ENCODE measurements at places on chromosomes 4 and X. TPM values are rescaled to one million over a fixed set of nuclear protein-coding genes. Genes with fewer than 3 reads are reported as not detected.

DNA sequence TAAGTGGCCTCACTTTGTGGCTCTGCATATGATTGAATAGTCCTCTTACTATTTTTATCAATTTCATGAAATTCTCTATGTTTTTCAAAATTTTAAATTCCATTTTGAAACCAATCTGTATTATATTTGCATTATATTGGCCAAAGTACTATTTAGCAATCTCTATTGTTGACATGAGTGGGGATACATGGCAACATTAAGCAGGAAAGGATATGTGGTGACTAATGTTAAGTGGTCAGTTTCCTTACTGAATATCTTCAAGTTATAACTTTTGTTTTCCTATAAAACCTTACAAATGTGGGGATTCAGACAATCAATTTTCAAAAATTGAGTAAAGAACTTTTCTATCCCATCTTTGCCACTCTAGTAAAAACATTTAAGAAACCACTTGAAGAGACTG, 10.2 kb downstream of the BBS7 start:
- DNase-seq: no peak

DNA sequence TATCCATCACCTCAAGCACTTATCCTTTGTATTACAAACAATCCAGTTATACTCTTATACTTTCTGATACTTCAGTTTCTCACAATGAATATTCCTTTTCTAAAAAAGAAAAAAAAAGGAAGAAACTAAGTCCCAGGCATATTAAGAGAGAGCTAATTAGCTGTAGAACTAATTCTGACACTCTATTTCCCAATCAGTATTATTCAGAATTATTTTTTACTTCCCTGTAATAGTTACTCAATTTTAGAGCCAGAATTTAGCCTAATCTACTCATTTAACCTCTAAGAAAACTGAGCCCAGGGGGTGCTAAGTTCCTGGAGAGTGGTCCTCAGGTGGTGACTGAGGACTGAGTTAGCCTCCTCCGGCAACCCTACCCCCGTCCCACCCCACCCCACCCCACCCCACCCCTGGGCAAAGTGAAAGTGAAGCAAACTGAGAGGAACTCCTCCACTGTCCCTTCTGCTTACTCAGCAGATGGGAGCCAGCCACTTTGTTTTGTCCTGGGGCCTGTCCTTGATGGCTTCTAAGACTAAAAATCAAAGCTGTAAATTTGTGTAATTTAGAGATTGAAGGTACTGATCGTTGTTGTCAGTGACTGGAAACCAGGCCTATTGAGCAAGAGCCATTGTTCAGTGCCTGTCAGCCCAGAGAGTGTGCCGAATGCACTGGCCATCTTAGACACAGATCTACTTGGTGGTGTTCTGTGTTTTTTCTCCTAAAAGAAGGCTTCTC, 162.1 kb downstream of the CBR4 start:
- no peak for DNase-seq

Gene ZNF674
- 3.7 TPM for total RNA-seq

GRCh38 chr4:105352826-105353225, 121.0 kb downstream of the PPA2 start:
- DNase-seq: no peak

Gene P2RY10
- total RNA-seq: not detected

All from Caco-2 (cell line).